H9 (cell line): ENCODE measurements at places on chromosomes 11 and 22.

GRCh38 chr11:63504933-63505586 is 824 bp upstream of the LGALS12 start:
- DNase-seq, result no peak
- no peak overlapping the region for H3K4me3 ChIP-seq
- peaks cover 9% of the 10 kb centered on the region; the same call in 1 of the 2 replicates for H3K4me1 ChIP-seq
- no peak overlapping the region for H3K27ac ChIP-seq
- peaks cover 16% of the 10 kb centered on the region for H3K36me3 ChIP-seq

DNA sequence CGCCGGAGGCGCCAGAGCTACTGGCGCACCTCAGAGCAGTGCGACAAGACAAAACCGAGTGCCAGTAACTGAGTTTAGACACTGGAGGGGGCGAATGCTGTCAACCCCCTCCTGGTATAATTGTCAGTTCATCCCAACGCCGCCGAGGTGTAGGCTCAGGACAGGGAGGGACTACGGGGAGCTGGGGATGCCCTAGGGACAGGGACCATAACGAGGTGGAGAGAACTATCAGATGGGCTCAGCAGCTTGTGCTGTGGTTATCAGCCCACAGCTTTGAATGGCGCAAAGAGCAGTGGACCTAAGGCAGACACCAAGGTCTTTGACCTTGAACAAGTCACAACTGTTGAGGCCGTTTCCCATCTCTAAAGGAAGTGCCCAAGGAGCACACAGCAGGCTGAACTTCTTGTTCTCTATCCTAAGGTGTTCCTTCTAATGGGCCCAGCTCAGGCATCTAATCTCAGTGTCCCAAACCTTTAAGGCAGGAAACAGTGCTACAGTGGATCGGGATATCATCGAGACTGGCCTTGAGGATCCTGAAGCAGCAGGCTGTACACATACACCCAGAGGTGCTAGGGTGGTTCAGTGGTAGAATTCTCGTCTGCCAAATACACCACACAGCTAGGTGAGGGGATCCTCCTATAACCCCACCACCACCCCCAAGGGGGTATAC is 958 bp upstream of the TUT1 start:
- H3K27ac ChIP-seq, result no peak overlapping the region
- peak overlapping the region; percentile 94 for H3K4me3 ChIP-seq
- H3K4me1 ChIP-seq, result no peaks in the 10 kb centered on the region; the same call in 1 of the 2 replicates
- H3K27me3 ChIP-seq, result no peaks in the 10 kb centered on the region

- H3K36me3 ChIP-seq, result no peaks in the 10 kb centered on the region
- no peak overlapping the region for H3K27ac ChIP-seq
These were observed 116.8 kb downstream of the MED15 start for GRCh38 chr22:20624161-20624616.

GRCh38 chr22:30856741-30857502 is 111.7 kb downstream of the MORC2 start:
- H3K4me3 ChIP-seq, result no peak overlapping the region
- H3K36me3 ChIP-seq, result no peaks in the 10 kb centered on the region
- no peak for DNase-seq
- no peaks in the 10 kb centered on the region for H3K27me3 ChIP-seq

- peaks cover 3% of the 10 kb centered on the region; the same call in 1 of the 2 replicates for H3K27me3 ChIP-seq
- peak; percentile 98 for DNase-seq
- no peaks in the 10 kb centered on the region for H3K4me1 ChIP-seq
- H3K27ac ChIP-seq, result no peak overlapping the region
- peaks cover 8% of the 10 kb centered on the region for H3K36me3 ChIP-seq
These were observed 1.8 kb upstream of the CCND1 start for GRCh38 chr11:69638941-69639681.

- H3K36me3 ChIP-seq, result no peaks in the 10 kb centered on the region
- no peaks in the 10 kb centered on the region for H3K4me1 ChIP-seq
- H3K4me3 ChIP-seq, result no peak overlapping the region
- H3K27me3 ChIP-seq, result no peaks in the 10 kb centered on the region
- no peak for DNase-seq
These were observed 654.9 kb upstream of the ANO5 start for GRCh38 chr11:21537980-21538379.

- H3K36me3 ChIP-seq, result no peaks in the 10 kb centered on the region; the same call in 2 of the 3 replicates
- no peak overlapping the region for H3K27ac ChIP-seq
- no peaks in the 10 kb centered on the region for H3K27me3 ChIP-seq
These were observed 1339.8 kb downstream of the LRRC4C start for GRCh38 chr11:40119661-40120060.

GRCh38 chr11:63551091-63551888 is 11.9 kb downstream of the PLAAT2 start:
- H3K27me3 ChIP-seq, result no peaks in the 10 kb centered on the region
- no peaks in the 10 kb centered on the region for H3K4me1 ChIP-seq
- no peak overlapping the region for H3K4me3 ChIP-seq
- no peak overlapping the region for H3K27ac ChIP-seq

- H3K36me3 ChIP-seq, result no peaks in the 10 kb centered on the region
- H3K4me3 ChIP-seq, result no peak overlapping the region
- no peak for DNase-seq
- no peak overlapping the region for H3K27ac ChIP-seq
These were observed 15.4 kb upstream of the SOX10 start for GRCh38 chr22:37999640-38000272.

- no peak overlapping the region for H3K27ac ChIP-seq
- DNase-seq, result no peak
- H3K27me3 ChIP-seq, result no peaks in the 10 kb centered on the region
- no peak overlapping the region for H3K4me3 ChIP-seq
These were observed 57.0 kb upstream of the RTL6 start for GRCh38 chr22:44555046-44555445.

GRCh38 chr11:87603887-87604286 is 566.2 kb downstream of the TMEM135 start:
- no peaks in the 10 kb centered on the region for H3K4me1 ChIP-seq
- H3K27ac ChIP-seq, result no peak overlapping the region
- no peaks in the 10 kb centered on the region for H3K27me3 ChIP-seq
- no peak for DNase-seq
- no peaks in the 10 kb centered on the region for H3K36me3 ChIP-seq

GRCh38 chr11:101466352-101466751 is 117.5 kb downstream of the TRPC6 start:
- H3K27me3 ChIP-seq, result no peaks in the 10 kb centered on the region
- DNase-seq, result peak; percentile 40
- H3K27ac ChIP-seq, result no peak overlapping the region
- H3K4me3 ChIP-seq, result no peak overlapping the region

- H3K27me3 ChIP-seq, result no peaks in the 10 kb centered on the region; the same call in 1 of the 2 replicates
- no peak overlapping the region for H3K27ac ChIP-seq
- no peaks in the 10 kb centered on the region for H3K36me3 ChIP-seq
- no peaks in the 10 kb centered on the region for H3K4me1 ChIP-seq
- no peak overlapping the region for H3K4me3 ChIP-seq
- peak; percentile 14 for DNase-seq
These were observed 588.2 kb downstream of the BRD1 start for GRCh38 chr22:49239264-49240015.

DNA sequence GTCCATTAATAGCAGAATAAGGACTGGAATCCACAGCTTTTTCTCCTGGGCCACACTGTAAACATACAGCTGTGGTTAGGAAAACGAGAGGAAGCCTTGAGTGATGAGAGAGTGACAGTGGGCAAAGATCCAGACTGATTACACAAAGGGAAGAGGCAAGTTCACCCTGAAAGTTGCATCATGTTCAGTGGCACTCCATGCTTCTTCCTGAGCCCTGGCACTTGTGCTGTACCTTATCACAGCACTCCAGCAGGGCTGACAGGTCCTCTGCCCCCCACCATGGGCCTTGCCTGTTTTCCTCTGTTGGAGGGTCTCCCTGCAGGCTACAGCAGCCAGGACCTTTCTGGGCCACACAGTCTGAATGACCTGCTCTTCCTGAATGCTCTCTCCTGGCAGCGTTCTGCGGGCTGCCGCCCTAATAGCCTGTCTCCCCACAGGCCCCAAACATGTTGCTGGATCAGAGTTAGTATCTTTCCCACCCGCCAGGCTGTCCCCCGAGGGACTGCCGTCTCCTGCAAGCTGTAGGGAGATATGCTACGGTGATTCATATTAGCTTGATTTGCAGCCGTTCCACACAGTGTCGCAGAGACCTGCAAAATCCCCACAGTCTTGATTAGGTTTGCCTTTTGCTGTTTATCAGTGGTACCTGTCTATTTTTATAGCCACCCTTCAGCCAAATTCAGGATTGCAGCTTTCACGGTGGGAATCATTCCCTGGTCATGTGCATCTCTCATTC is 60.2 kb downstream of the NTM start:
- no peak for DNase-seq
- H3K4me3 ChIP-seq, result no peak overlapping the region
- no peak overlapping the region for H3K27ac ChIP-seq
- no peaks in the 10 kb centered on the region for H3K27me3 ChIP-seq
- H3K4me1 ChIP-seq, result no peaks in the 10 kb centered on the region

- H3K4me1 ChIP-seq, result no peaks in the 10 kb centered on the region
- H3K36me3 ChIP-seq, result no peaks in the 10 kb centered on the region
- H3K4me3 ChIP-seq, result no peak overlapping the region
- H3K27me3 ChIP-seq, result no peaks in the 10 kb centered on the region
- DNase-seq, result no peak
- H3K27ac ChIP-seq, result no peak overlapping the region
These were observed 163.7 kb downstream of the DSCAML1 start for GRCh38 chr11:117633186-117633754.

GRCh38 chr22:20026996-20027601 is 6.2 kb downstream of the TANGO2 start:
- DNase-seq, result peak; percentile 15
- H3K27me3 ChIP-seq, result no peaks in the 10 kb centered on the region
- H3K4me1 ChIP-seq, result no peaks in the 10 kb centered on the region
- no peaks in the 10 kb centered on the region; the same call in 2 of the 3 replicates for H3K36me3 ChIP-seq

GRCh38 chr22:45426387-45426786 is 12.9 kb downstream of the RIBC2 start:
- H3K27me3 ChIP-seq, result no peaks in the 10 kb centered on the region
- H3K4me1 ChIP-seq, result no peaks in the 10 kb centered on the region
- peaks cover 8% of the 10 kb centered on the region for H3K36me3 ChIP-seq
- no peak for DNase-seq
- no peak overlapping the region for H3K4me3 ChIP-seq
- H3K27ac ChIP-seq, result no peak overlapping the region

DNA sequence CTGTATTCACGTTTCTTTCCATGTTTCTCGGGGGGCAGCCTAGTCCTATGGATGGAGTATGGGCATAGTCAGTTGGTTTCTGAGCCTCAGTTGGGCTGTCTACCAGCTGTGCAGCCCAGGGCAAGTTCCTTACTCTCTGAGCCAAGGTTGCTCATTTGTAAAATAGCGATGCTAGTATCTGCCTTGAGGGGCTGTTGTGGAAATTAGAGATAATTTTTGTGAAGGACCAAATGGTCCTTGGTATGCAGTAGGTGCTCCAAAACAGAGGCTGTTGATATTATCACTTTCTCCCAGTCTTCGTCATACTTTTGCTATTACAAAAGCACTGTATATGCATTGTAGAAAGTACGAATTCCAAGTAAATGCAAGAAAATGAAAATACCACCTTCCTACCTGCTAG is 82.7 kb upstream of the MYOD1 start:
- H3K27ac ChIP-seq, result no peak overlapping the region
- no peak for DNase-seq
- no peaks in the 10 kb centered on the region for H3K27me3 ChIP-seq
- H3K4me1 ChIP-seq, result no peaks in the 10 kb centered on the region
- no peak overlapping the region for H3K4me3 ChIP-seq

- no peaks in the 10 kb centered on the region for H3K36me3 ChIP-seq
- H3K4me1 ChIP-seq, result peaks cover 20% of the 10 kb centered on the region
- no peaks in the 10 kb centered on the region for H3K27me3 ChIP-seq
- no peak for DNase-seq
- no peak overlapping the region for H3K27ac ChIP-seq
- H3K4me3 ChIP-seq, result no peak overlapping the region; the same call in 2 of the 3 replicates
These were observed 17.6 kb upstream of the TMA7B start for GRCh38 chr22:39942439-39943230.

DNA sequence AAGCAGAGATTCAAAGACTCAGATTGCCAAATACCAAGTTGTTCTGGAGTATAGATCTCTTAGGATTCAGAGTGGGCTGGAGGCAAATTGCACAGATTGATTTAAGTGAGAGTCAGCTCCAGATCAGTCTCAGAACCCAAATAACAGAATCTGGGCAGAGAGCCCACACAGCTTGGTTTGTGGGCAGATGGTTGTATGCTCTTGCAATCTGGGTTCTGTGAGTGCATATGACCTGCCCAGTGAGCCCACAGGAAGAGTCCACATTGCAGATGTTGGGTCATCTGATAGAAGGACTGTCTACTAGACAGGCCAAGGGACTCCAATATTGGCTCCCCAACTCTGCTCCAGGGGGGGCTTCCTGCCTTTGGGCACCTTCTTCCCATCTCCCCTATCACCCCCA is 65.9 kb downstream of the ADAMTS15 start:
- H3K4me1 ChIP-seq, result peaks cover 6% of the 10 kb centered on the region; the same call in 1 of the 2 replicates
- H3K27me3 ChIP-seq, result no peaks in the 10 kb centered on the region
- no peak for DNase-seq
- H3K36me3 ChIP-seq, result no peaks in the 10 kb centered on the region
- no peak overlapping the region for H3K4me3 ChIP-seq
- H3K27ac ChIP-seq, result no peak overlapping the region

DNA sequence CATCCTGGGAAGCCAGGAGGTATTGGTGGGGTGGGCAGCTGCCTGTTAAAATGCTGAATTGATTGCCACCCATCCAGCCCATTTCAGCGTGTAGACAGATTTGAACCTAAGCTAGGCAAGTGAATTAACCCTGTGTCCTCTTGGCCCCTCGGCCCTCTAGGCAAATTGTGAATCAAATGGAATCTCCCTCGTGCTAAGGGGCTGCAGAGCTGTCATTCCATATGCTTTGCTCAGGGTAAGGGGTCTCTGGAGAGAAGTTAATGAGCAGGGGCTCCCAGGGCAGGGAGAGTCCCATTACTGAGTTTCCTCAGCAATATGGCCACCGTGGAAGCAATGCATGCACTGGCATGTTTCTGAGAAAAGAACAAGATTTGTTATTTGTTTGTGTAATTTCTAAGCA is 117.7 kb upstream of the RCN1 start:
- no peaks in the 10 kb centered on the region; the same call in 1 of the 2 replicates for H3K4me1 ChIP-seq
- no peak for DNase-seq
- no peaks in the 10 kb centered on the region; the same call in 1 of the 2 replicates for H3K27me3 ChIP-seq
- peaks cover 4% of the 10 kb centered on the region; the same call in 1 of the 2 replicates for H3K36me3 ChIP-seq
- no peak overlapping the region for H3K4me3 ChIP-seq

GRCh38 chr22:39941601-39942000 is 18.6 kb upstream of the TMA7B start:
- H3K36me3 ChIP-seq, result no peaks in the 10 kb centered on the region
- H3K27ac ChIP-seq, result no peak overlapping the region
- peaks cover 15% of the 10 kb centered on the region for H3K4me1 ChIP-seq
- H3K27me3 ChIP-seq, result no peaks in the 10 kb centered on the region
- no peak overlapping the region for H3K4me3 ChIP-seq

DNA sequence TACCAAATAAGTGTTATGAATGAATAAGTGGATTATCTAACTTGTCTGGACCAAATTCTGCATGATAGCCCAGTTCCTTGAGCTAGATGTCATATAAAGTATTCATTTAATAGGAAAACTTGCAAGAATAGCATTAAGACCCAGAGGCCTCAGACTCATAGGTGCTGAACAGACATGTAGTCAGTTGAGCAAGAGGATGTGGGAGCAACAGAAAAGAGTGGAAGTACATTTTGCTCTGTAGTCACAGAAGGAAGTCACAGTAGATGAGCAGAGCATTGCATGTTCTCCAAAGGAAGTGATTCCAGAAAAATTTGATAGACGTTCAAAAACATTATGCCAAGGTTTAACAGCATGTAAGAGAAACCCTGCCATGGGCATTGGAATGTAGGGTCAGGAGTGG is 9.5 kb downstream of the HOATZ start:
- H3K4me1 ChIP-seq, result no peaks in the 10 kb centered on the region
- H3K4me3 ChIP-seq, result no peak overlapping the region
- H3K36me3 ChIP-seq, result no peaks in the 10 kb centered on the region
- H3K27ac ChIP-seq, result no peak overlapping the region
- no peak for DNase-seq
- no peaks in the 10 kb centered on the region for H3K27me3 ChIP-seq

GRCh38 chr11:66856496-66857233 is at the start of gene LRFN4:
TSS of gene LRFN4 (plus strand) at chr11:66857064. CDS start at chr11:66857745, 681 bp downstream.
- no peaks in the 10 kb centered on the region; the same call in 1 of the 2 replicates for H3K36me3 ChIP-seq
- peak within 1 kb of the TSS; percentile 90 for H3K4me3 ChIP-seq
- no peaks in the 10 kb centered on the region for H3K27me3 ChIP-seq
- peak within 1 kb of the TSS; percentile 19 for H3K27ac ChIP-seq
- no peaks in the 10 kb centered on the region for H3K4me1 ChIP-seq
